Cerebellar cortex (tissue), 1 donor: ENCODE measurements at places on chromosomes 11 and 22.

DNA sequence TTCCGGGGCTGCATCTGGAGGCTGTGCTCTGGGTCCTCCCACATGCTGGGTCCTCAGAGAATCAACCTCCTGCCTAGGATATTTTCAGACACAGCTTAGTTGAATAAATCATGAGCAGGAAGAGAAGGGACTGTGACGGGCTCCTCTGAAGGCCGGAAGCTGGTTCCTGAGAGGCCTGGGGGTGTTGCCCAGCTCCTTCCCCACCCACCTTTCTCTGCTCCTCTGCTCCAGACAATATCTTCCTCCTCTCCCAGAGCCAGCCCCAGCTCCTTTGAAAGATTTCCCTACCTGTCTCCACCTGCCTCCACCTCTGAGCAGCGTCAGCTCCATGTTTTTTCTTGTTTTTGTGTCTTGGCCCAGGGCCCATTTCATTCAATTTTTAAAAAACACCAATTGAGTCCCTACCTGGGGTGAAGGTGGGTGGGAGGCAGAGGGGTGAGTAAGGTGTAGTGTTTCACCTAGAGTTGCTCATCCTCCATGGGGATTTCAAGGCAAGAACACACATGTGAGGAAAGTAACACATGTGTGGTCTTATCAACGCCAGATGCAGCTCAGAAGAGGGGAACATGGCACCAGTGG lies 24.8 kb upstream of the THY1 start:
- DNase-seq = no peak

- DNase-seq = peak; percentile 68
Measured at GRCh38 chr11:93741882-93742226, 382 bp downstream of the C11orf54 start.

DNA sequence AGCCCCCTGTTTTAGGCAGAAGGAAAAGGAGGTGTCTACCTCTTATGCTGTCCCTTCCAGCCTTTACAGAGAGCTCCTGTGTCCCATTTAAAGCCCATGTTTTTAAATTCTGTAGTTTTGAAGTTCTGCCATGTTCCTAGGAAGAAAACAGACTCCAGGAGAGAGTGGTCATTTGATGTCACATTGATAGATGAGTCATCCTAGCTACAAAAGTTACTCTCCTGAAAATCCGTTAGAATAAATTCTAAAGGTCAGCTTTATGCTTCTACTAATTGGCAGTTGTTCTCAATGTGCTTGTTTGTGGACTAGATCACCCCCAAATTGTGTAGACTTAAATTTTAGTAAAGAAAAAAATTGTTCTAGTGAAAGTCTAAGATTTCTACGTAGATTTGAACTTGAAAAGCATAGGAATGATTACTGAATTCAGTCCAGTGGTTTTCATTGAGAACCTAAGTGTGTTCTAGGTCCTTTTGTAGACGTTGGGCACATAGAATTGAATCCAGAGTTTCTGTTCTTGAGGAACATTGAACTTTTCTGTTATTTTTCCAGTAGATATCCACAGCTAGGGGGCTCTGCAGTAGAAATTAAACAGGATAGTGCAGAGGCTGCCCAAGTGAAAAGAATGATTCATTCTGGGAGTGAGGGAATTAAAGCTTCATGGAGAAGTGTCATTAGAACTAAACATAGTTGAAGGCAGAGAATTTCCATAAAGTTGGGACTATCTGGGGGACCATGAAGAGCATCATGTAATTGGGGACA lies 140.6 kb upstream of the RASSF10 start:
- no peak for DNase-seq

DNA sequence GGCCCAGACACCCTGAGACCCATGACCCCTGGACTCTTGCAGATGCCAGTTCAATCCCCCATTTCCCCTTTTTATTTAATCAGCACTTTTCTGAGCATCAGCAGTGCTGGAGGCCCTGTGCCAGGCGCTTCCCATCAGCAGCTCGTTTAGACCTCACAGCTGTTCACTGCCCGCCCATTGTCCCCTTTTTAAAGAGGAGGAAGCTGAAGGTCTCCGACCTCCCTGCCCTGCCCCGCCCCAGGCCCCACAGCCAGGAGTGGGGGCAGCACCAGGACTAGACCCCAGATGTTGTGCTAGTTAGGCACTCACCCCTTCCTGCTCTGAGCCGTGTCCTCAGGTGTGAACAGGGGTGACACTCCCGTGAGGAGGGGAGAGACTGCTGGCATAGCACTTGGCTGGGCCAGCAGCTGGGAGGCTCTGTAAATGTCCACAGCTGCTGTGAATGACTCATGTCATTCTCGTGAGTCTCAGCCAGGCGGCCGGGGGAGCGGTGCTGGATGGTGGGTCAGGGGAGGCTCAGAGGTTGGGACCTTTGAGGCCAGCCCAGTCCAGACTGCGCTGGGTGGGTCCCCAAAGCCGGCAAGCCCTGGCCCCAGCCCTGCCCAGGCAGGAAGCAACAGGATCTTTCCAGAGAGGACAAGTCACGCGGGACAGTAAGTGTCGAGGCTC lies 19.9 kb downstream of the EMID1 start:
- no peak for DNase-seq

GRCh38 chr11:130071211-130071712 lies 1.6 kb downstream of the APLP2 start:
- DNase-seq = peak; percentile 63

- DNase-seq = no peak
Measured at GRCh38 chr11:119999220-119999619, 138.7 kb downstream of the TRIM29 start.

DNA sequence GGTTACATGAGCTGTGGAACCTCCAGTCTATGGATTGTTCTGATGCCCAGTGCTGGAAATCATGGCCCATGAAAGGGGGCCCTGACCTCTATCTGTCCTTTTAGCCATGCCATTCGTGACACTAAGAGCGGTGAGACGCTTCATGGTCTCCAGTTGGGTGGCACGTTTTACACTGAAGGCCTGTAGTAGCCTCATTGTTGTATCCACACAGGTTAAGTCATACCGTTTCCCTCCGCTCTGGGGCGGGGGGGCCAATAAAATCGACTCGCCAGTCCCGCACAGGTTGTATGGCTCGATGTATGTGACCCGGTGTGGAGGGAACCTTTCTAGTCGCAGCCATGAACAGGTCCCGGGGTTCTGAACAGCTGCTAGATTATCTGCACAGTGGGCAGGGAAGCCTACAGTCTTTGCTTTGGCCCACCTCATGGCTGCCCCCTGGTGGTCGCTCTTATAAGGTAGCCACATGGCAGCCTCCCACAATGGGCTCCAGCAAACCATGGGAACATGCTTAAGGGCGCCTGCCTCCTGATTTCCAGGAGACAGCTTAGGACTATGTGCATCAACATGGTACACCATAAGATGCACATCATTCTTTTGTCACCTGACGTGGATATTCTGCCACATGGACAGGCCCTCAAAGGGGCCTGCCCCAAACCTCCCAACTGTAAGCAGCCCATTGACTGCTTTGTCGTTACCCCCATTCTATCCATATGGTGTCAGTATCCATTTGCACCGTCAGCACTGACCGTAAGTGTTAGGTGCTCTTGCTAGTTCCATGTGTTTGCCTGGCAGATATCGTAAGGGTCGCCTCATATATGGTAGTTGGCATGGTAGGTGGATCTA lies 19.7 kb upstream of the APOL3 start:
- DNase-seq = peak; percentile 42

GRCh38 chr11:88779577-88779976 lies 286.2 kb downstream of the GRM5 start:
- no peak for DNase-seq

DNA sequence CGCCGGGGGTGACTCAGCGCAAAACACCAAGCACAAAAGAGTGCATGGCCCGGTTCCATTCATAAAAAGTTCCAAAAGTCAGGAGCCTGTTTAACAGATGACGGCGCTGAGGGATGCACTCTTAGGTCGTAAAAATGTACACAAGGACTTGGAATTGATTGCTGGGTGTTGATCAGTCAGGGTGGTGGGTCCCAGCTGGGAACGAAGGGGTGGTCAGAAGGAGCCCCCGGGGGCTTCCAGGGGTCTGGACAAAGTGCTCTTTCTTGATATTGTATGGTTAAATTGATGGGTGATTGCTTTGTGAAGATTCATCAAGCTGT lies 20.7 kb downstream of the IFITM10 start:
- DNase-seq = no peak

- no peak for DNase-seq
Measured at GRCh38 chr11:113213549-113213948, 100.8 kb upstream of the TTC12 start.

DNA sequence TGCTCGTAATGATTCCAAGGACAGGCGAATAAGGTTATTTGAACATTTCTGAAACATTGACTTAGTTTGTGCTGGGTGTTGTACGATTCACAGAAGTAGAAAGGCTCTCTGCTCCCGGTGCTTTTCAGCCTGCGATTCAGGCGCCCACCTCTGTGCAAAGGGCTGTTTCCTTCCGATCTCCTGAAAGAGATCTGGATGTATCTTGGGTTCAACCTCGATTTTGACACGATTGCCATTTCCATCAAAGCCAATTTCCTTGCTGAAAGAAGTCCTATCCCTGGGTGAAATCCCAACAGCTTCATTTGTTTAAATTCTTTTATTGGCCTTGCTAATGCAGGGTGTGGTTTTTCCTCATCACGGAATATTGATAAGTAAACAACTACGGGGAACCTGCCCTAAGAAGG lies 1.1 kb upstream of the ZC3H12C start:
- DNase-seq = peak; percentile 46

GRCh38 chr11:3222003-3222855 lies 3.6 kb upstream of the MRGPRG start:
- DNase-seq = no peak
